HFFc6 (cell line): ENCODE measurements at places on chromosomes 3 and 15. TPM values are rescaled to one million over a fixed set of nuclear protein-coding genes. Genes with fewer than 3 reads are reported as not detected.
A peak's percentile ranks its signal among the peaks of the same experiment; 100 is the strongest.

- no peak for DNase-seq
- peaks cover 67% of the 10 kb centered on the region for H3K4me1 ChIP-seq
- H3K36me3 ChIP-seq = peaks cover 34% of the 10 kb centered on the region
- H3K27me3 ChIP-seq = peaks cover 5% of the 10 kb centered on the region; the same call in 1 of the 2 replicates
- no peak overlapping the region for H3K4me3 ChIP-seq
- peak overlapping the region; percentile 19 for H3K27ac ChIP-seq
Observed at GRCh38 chr3:132545471-132545870, 51.6 kb upstream of the ACKR4 start.

- H3K4me3 ChIP-seq = no peak overlapping the region
- no peak overlapping the region for H3K27ac ChIP-seq
- H3K27me3 ChIP-seq = no peaks in the 10 kb centered on the region; the same call in none of the 2 replicates
Observed at GRCh38 chr3:135618123-135618522, 347.4 kb upstream of the PPP2R3A start.

DNA sequence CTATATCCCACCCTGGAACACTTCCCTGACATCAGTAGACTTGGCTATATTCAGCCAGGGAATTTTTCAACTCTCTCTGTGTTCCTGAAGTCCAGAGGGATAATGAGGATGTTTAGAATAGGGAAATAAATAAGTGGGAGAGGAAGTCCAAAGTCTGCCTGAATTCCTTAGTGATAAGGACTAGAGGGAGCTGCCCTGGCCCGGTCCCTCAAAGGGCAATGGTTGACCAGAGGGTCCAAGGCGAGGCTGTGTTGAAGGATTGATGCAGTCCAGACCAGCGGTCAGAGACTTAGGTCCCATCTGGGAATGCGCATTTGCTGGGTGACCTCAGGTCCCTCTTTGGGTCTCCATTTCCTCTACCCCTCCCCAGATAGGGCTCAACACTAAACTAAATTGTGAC, 7.9 kb downstream of the VIPR1 start:
- no peak overlapping the region for H3K27ac ChIP-seq
- H3K4me3 ChIP-seq = no peak overlapping the region
- H3K27me3 ChIP-seq = peaks cover 28% of the 10 kb centered on the region
- no peaks in the 10 kb centered on the region for H3K36me3 ChIP-seq
- no peak for DNase-seq

- no peak overlapping the region for H3K4me3 ChIP-seq
- no peak for DNase-seq
- no peaks in the 10 kb centered on the region for H3K27me3 ChIP-seq
- peaks cover 10% of the 10 kb centered on the region for H3K4me1 ChIP-seq
- H3K27ac ChIP-seq = no peak overlapping the region
Observed at GRCh38 chr3:171960159-171960558, 79.2 kb upstream of the FNDC3B start.

DNA sequence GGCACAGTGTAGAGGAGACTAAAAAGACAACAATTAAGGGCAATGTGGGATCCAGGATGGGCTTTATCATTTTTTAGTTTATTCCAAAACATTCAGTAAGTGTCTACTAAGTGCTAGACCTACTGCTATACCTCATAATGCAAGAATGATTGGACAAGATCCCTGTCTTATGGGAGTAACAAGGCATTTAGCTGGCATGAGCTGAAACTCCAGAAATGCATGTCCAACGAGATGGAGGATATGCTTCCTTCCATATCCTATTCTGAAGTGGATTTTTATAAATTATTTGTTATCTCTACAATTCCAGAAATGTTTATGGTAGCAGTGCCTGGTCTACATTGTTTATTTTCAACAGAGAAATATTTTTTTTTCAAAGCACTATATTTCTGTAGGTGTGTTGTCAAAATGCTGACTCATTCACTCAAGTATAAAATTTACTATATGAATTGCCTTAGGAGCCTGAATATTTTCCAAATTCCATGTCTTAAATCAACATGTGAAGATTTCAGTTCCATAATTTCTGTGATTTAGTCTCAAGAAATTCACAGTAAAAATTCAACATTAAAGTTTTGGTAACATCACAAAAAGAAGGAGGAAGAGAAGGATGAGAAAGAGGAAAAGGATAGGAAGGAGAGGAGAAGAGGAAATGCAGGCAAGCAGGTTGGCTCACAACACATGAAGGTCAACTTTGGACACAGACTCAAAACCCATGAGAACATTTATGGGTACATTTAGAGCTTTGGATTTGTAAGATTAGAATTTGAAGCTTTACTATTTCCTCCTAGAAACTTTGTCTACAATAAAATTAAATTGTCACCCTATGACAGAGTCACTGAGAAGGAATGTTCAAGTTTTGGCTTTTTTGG, 88.6 kb downstream of the P3H2 start:
- H3K36me3 ChIP-seq = peaks cover 4% of the 10 kb centered on the region; the same call in 1 of the 2 replicates
- peak overlapping the region; percentile 60 for H3K4me3 ChIP-seq
- H3K27ac ChIP-seq = peak overlapping the region; percentile 85
- DNase-seq = no peak
- H3K27me3 ChIP-seq = no peaks in the 10 kb centered on the region

GRCh38 chr3:186251948-186252619, 110.0 kb downstream of the DGKG start:
- H3K4me1 ChIP-seq = 0 out of 2 replicates have a peak, but pooled peaks cover 5% of the 10 kb centered on the region
- no peaks in the 10 kb centered on the region for H3K36me3 ChIP-seq
- H3K27ac ChIP-seq = no peak overlapping the region
- H3K27me3 ChIP-seq = peaks cover 42% of the 10 kb centered on the region
- H3K4me3 ChIP-seq = no peak overlapping the region

DNA sequence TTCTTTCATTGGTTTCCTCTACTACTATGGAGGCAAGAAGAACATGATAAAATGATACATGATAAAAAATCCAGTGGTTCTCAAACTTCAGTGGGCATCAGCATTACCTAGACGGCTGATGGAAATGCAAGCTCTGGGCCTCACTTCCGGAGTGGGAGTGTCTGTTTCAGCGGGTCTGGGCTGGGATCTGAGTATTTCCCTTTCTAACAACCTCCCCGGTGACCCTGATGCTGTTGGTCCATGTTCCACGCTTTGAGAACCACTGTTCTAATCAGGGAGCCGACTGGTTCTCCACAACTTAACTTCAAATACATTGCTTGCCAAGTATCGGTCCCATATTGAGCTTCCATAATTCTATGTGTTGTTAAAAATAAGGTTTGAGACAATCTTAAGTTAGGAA, 712.3 kb upstream of the LMCD1 start:
- no peak overlapping the region for H3K4me3 ChIP-seq
- no peaks in the 10 kb centered on the region; the same call in 1 of the 2 replicates for H3K27me3 ChIP-seq
- H3K27ac ChIP-seq = no peak overlapping the region

Gene C3orf85
- not detected in 3 replicates for total RNA-seq

Gene GOLGA8T
- total RNA-seq = not detected in 3 replicates

Gene CMSS1
- total RNA-seq = 26.7 and 37.8 TPM in 2 replicates

Gene TPRG1
- not detected in 3 replicates for total RNA-seq
